ENCODE measurements at places on chromosomes 5 and 9. TPM values are rescaled to one million over a fixed set of nuclear protein-coding genes. Genes with fewer than 3 reads are reported as not detected.

The GDNF gene
- total RNA-seq = not detected

The AMBP gene
- total RNA-seq = not detected

The LCN15 gene
- total RNA-seq = not detected

The GNAQ gene
- 79.3 TPM for total RNA-seq

The SPATA31A3 gene
- total RNA-seq = not detected

The GIN1 gene
- total RNA-seq = 9.9 TPM

The C5orf58 gene
- not detected for total RNA-seq

The ARHGAP26 gene
- 24.2 TPM for total RNA-seq

The TRAF1 gene
- total RNA-seq = 1.3 TPM

The ACOT12 gene
- total RNA-seq = not detected

The C5orf52 gene
- total RNA-seq = not detected

The CAMK2A gene
- not detected for total RNA-seq

The FAM221B gene
- not detected for total RNA-seq

The SLC36A2 gene
- not detected for total RNA-seq

The MYORG gene
- 5.2 TPM for total RNA-seq

The KCNT1 gene
- not detected for total RNA-seq

The PCDHGB3 gene
- 2.9 TPM for total RNA-seq

The GRXCR2 gene
- not detected for total RNA-seq

The PCDHB11 gene
- 0.27 TPM for total RNA-seq

The PCDHB14 gene
- 0.14 TPM for total RNA-seq

The ORM2 gene
- not detected for total RNA-seq

The NUTM2G gene
- not detected for total RNA-seq

The ARL10 gene
- total RNA-seq = 11.3 TPM

The PCDHB12 gene
- 0.07 TPM for total RNA-seq

The IPO11 gene
- total RNA-seq = 145 TPM

The PCDHA9 gene
- total RNA-seq = 0.07 TPM

The KIF4B gene
- 0.29 TPM for total RNA-seq

The DIAPH1 gene
- 62.2 TPM for total RNA-seq

The KCNMB1 gene
- 1.1 TPM for total RNA-seq

The STPG3 gene
- total RNA-seq = not detected

The AQP7 gene
- 0.13 TPM for total RNA-seq

The DIRAS2 gene
- not detected for total RNA-seq

The SKP1 gene
- total RNA-seq = 323 TPM

The GHR gene
- 1.7 TPM for total RNA-seq

The SPINK7 gene
- total RNA-seq = not detected

The ACTBL2 gene
- total RNA-seq = not detected

The GALNT12 gene
- total RNA-seq = 1.4 TPM

The PCDHB8 gene
- 0.07 TPM for total RNA-seq
